Cortex of kidney (tissue), 1 donor: ENCODE measurements at places on chromosomes 11 and 22.

GRCh38 chr11:126897430-126897829, 103.1 kb downstream of the KIRREL3 start:
- no peak for DNase-seq

DNA sequence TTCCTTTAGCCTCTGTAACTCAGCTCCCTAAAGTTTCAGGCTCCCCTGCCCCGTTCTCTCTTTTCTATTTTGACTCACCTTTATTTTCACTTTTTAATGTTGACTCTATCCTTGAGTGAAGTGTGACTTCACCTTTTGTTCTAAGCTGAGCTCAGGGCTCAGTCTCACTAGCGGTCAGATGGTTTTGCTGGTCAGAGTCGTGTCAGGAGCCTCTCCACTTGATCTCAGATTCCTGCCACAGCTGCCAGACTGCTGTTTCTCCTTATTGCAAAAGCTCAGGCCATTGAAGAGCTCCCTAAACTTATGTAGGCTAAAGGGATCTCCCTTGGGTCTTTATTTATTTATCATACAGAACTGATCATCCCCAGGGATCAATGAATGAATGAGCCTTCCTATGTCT, 13.7 kb upstream of the POU2AF2 start:
- no peak for DNase-seq

- DNase-seq, result no peak
Measured at GRCh38 chr11:7520981-7521487, 7.2 kb downstream of the PPFIBP2 start.

DNA sequence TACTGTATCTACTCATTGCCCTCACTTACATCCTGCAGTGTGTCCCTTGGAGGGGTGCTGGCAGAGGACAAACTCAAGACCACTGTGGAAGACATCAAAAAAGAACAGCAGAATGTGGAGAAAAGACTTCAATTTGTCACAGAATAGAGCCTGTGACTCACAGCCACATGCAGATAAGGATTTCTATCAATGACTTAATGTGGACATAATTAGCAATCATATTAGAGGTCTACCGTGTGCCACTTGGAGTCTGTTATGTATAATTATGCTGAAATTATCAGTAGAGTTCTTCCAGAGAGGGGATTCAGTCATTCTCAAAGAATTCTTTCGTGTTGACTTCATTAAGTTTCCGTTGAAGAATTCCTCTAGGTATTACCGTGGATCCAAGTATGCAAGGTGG, 473.5 kb downstream of the MIAT start:
- no peak for DNase-seq

GRCh38 chr11:26904132-26904531, 89.8 kb upstream of the FIBIN start:
- DNase-seq, result no peak

DNA sequence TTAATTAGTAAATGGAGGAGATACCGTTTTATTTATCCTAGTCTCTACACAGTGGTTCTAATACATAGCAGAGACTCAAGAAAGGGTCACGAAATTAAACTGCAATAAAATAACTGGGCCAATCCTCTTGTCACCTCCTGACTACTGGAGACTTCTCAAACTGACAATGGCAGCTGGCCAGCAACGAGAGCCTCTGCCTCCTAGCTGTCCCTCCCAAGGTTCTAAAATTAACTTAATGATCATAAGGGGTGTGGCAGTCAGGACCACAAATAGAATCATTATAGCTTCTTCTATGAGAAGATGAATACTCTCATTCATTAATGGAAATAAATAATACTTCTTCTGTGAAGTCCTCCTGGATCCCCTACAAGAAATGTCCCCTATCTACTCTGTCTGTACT, 63.8 kb upstream of the APOA1 start:
- no peak for DNase-seq

GRCh38 chr11:107598225-107599139, 7.5 kb downstream of the ELMOD1 start:
- no peak for DNase-seq

GRCh38 chr22:17258015-17258787, 39.0 kb upstream of the ADA2 start:
- no peak for DNase-seq

- DNase-seq, result no peak
Measured at GRCh38 chr11:76382209-76382608, 1.1 kb downstream of the GVQW3 start.

DNA sequence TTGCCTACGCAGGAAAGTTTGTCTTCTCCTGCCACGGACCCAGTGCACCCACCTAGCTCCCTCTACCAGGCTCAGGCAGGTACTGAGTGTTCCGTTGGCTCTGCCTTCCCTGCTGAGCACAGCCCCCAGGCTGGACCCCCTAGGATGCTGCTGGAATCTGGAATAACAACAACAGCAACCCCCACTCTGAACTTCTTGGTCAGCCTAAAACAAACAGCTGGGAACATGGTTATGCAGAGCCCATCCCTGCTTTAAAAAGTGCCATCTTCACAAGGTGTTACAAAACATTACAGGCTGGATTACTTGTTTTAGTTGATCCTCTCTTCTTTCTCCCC, 1.8 kb downstream of the OPCML start:
- no peak for DNase-seq

GRCh38 chr11:34789196-34789834, 126.9 kb downstream of the APIP start:
- no peak for DNase-seq

DNA sequence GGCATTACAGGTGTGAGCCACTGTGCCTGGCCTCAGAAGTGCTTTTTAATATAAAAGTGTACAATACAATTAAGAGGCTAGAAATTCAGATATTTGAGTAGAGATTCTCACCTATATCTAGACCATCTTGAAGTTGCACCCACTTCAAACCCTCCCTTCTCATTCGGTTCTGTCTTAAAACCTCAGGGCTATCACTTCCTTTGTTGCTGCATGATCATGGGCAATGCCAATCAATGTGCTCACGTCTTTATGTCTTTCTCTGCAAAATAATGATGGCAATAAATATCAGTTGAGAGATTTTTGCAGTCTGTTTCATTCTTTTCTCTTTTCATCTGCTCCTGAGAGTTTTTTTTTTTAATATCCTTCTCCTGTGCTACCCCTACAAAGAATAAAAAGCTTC, 9.3 kb upstream of the NUP160 start:
- no peak for DNase-seq

- no peak for DNase-seq
Measured at GRCh38 chr11:86063536-86063935, 5.3 kb downstream of the PICALM start.

GRCh38 chr11:123197711-123198110, 2.7 kb upstream of the CLMP start:
- no peak for DNase-seq

GRCh38 chr11:57001674-57002401, 13.1 kb downstream of the OR5AK2 start:
- no peak for DNase-seq

DNA sequence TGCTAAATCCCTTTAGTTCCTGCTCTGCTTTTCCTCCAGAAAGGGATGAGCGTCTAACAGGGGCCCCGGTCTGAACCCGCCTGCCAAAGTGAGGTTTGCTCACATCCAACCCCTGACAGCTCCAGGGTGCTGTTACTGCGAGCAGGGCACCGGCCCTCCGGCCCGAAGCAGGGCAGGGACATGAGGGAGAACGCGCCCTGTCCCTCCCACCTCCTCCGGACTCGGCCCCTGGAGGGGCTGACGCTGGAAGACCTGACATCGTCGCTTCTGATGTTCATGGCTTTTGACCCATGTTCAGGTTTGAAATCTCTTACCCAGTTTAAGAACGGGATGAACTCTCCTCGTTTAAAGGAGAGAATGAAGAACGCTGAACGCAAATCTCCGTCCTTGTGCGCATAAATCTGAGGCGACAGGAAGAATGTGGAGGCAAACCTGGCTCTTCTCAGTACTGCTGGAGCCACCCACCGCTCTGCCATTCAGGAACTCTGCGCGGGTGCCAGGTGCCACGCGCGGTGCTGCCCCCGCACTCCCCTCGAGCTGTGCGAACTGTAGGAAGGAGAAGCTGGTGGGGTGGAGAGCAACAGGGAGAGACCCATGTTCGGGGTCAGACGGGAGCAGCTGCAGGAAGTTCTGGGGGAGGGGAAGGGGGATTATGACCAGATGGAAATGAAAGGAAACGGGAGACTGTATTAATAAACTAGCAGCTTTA, 826 bp upstream of the EEF1G start:
- no peak for DNase-seq

DNA sequence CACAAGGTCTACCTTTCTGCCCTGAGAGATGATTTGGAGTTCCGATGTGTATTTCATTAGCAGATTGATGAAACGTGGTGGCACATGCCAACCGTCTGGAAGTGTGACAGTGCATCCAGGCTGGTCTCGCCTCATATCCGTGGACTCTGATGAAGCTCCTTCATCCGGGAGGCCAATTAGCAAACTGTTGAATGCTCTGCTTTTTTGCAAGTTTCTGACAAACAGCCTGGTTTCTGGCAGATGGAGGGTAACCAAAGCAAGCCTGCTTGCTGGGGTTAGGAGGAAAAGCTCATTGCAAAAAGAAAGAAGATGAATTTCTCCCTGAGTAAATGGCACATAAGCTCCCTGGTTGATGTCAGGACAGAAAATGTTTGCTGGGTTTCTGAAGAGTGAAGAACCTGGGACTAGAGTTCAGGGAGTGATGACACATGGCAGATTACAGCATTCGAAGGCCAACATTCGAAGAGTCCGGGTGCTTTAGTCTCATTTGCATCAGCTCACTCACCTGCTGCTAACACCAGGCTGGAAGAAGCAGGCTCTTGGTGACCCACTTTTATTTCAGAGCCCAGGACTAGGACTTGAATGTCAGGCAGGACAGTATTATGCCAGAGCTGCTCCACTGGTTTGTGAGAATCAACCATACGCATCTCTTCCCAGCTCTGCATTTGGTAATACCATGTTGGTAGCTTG, 135.9 kb upstream of the TTC12 start:
- DNase-seq, result no peak

DNA sequence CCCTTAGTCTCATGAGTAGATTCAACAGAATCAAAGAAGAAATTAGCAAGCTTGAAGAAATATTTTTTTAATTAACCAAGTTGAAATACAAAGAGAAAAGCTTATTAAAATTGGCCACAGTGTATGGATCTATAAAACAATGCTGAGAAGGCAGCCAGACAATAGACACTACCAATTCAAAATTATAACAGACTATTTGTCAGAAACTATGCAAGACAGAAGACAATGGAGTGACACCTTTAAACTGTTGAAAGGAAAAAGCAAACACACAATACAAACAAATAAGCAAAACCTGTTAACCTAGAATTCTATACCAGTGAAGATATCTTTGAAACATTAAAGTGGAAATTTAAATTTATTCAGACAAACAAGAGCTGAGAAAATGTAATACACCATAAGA, 225.4 kb downstream of the CASP12 start:
- no peak for DNase-seq

DNA sequence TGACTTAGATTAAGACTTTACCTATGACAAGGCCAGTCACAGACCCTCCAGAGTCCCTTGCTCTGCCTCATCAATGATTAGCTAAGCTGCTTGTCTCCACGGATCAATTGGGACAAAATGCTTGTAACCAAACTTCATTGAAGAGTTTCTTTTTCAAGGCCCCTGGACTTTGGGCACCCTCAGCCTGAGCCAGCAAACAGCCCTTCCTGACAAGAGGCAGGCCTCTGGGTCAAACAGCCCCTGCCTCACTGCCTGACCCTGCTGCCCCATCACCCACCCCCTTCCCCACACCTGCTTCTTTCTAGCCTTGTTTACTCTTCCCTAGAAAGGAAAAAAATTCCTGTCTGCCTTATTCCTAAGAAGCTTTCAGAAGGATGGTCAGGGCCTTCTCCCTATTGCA, 26.3 kb upstream of the CDON start:
- no peak for DNase-seq

DNA sequence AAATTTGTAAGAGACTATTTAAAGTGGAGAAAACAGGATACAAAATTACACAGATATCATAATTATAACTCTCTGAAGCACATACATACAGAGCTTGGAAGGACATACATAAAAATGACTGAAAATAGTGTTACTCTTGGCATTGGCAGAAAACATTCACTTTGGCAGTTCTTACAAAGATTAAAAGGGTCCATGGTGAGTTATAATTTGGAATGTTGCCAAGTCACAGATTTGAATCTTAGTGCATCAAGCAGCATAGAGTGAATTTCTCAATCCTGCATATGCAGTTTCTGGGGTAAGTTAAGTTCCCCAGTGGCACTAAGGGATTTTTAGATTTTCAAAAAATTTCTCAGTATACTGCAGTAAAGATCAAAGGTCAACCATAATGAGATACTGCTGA, 115.9 kb downstream of the CCDC81 start:
- no peak for DNase-seq
